NT2/D1 (cell line): ENCODE measurements at places on chromosomes 4 and X.
A peak's percentile ranks its signal among the peaks of the same experiment; 100 is the strongest.

GRCh38 chr4:11404431-11404830 is 24.3 kb downstream of the HS3ST1 start:
- DNase-seq, result no peak

- DNase-seq, result no peak
Observed at GRCh38 chrX:153244767-153245166, 65.7 kb downstream of the MAGEA1 start.

GRCh38 chrX:129626026-129626425 is 28.7 kb downstream of the APLN start:
- DNase-seq, result no peak

GRCh38 chr4:7771056-7771455 is 168.6 kb downstream of the AFAP1 start:
- DNase-seq, result no peak

DNA sequence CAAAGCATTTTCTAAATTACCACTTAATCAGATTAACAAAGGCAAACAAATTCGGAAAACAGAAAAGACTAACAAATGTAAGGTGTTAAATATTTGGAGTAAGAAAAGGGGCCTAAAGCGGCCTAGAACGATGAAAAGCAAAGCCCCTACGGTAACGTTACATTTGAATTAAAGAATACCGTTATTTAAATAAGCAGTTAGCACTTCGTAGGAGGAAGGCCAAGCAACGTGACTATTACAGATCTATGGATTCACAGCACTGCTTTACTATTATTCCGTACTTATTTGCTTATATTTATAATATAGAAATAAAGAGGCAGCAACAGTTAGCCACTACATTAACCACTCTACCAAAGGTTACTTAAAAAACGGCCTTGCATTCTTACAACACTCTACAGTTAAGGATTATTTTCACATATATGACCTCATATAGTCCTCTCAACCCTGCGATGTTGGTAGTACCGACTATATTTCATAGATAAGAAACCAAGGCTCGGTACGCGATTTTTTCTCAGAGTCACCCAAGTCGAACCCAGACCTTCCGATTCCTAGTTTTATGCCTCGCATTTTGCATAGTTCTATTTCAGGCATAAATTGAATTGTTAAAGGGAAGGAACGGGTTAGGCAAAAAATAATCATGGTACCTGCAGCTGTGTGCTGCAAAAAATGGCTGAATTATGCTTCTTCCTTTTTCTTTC is 2.9 kb downstream of the KLHL15 start:
- no peak for DNase-seq

DNA sequence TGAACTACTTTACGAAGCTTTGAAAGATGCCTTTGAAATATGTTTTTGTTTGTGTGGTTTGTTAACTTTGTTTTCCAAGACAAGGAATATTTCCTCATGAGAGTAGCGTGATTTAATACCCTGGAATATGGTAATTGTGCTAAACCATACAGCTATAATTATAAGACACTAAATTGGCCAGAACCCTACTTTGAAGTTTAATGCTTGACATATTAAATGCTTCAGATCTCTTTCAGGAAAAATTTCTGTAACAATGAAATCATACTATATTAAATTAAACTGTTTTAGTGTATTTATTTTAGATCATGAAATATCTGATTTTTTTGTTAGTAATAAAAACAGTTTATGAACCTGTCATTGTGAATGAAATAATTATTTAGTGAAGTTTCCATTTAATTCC is 63.5 kb downstream of the DCLK2 start:
- DNase-seq, result no peak

DNA sequence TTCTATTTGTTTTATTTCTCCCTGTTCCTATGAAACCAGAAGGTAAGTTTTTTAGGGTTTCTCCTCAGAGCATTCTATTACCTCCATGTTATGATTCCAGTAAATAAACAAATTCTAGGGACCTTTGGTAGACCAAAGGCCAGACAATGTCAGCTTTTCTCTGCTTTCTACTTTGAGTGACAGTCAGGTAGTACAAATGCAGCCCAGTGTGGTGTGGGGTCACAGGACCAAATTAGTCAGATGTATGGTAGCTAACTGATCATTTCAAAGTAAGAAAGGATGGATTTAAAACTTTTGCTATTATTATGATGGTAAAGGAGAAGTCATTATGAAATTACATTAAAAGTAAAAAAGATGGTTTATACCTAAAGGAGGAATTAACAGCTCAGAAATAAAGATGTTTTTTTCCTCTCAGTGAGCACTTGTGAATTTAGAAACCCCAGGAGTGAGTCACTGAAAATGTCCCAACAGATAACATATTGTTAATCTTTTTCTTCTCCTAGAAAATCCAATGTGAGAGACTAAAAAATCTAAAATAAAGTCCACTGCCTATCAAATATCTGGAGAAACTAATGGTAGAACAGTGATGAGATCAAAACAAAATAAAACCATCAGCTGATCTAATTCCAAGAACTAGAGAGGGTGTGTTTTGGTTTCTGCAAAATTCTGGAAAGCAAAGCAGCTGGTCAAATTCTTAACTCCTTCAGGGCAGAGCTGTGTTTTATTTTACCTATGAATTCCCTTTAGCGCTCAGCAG is 16.6 kb upstream of the KLHL2 start:
- DNase-seq, result no peak

DNA sequence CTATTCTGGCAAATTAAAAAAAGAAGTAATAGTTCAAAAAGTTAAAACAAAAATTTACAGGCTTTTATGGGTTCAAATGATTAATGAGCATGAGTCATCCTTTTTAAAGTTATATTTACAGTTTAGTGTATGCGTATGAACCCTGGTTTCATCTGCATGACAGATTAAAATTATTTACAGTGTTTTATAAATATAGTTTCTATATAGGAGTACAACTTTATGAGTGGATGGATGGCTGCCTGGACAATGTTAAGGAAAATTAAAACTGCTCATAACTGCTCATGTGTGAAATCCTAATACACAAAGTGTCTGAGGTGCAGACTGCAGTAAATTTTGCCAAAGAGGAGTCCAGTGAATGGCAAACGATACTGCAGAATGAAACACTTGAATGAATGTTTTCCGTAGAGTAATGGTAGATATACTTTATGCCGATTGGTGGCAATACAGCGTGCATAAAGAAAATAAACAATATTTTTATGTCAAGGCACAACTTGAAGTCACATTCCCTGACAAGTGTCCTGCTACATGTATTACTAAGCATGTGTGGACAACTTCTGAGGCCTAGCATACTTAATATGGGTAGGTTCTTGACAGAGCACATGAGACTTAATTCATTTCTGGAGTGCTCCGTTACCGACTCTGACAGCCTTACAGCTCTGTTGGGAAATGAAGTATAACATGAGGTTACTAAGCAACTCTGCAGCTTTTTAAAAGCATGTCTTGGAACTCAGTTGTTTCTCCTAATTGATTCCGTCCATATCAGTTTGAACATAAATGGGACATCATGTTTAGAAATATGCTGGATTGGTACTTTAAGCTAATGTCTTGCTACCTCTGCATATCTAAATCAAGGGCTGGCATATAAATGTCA is 985.6 kb upstream of the PCDH7 start:
- DNase-seq, result no peak

GRCh38 chr4:36651253-36651652 is 369.8 kb downstream of the DTHD1 start:
- DNase-seq, result no peak

GRCh38 chrX:16100673-16101072 is 22.7 kb upstream of the GRPR start:
- no peak for DNase-seq

DNA sequence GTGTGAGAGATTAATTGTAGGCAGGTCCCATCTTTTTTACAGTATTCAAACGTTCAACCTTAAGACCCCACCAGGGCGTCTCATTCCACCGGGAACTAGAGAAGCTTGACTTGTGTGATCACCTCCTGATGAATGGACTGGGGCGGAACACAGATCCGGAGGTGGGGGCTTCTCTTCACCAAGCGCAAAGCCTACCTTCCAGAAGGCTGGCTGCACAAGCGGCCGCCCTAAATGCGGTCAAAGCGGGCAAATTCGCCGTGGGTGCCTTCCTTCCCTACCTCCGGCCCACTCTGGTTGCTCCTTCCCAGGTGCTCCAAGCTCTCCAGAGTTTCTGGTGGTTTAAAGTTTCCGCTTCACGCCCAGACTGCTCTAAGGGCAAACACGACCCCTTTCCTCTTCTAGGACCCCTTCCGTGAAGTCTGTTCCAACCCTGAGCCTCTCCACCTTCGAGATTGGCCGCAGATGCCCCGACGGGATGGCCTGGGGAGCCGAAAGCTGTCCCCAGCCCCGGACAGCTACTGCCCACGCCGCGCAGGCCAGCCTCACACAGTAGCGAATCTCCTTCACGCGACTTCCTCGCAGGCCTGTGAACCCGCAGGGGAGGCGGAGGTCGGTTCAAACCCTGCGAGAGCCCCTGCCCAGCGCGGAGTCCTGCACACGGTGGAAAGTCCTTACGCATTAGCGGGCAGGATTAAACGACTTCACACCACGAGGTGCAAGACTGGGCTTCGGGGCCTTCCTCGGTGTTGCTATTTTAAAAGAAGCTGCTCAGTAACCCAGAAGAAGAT is 1.6 kb upstream of the WWC2 start:
- DNase-seq, result no peak

- no peak for DNase-seq
Observed at GRCh38 chrX:131588995-131589394, 45.1 kb downstream of the OR13H1 start.

DNA sequence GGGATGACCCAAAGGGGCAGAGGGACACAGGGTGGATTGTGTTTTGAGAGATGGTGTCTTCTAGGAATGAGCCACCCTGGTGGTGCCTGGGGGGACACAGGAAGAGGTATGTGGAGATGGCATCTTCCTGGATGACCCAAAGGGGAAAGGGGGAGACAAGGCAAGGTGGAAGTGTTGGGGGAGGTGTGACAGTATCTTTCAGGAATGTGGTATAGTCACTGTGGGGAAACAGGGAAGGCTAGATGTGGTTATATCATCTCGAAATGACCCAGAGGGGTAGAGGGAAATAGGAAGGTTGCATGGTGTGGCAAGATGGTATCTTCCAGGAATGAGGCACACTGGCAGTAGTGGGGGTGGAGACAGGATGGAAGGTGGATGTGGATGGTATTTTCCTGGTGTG is 62.9 kb downstream of the MAOA start:
- no peak for DNase-seq

GRCh38 chrX:41556958-41557357 is 109.8 kb downstream of the NYX start:
- DNase-seq, result no peak

DNA sequence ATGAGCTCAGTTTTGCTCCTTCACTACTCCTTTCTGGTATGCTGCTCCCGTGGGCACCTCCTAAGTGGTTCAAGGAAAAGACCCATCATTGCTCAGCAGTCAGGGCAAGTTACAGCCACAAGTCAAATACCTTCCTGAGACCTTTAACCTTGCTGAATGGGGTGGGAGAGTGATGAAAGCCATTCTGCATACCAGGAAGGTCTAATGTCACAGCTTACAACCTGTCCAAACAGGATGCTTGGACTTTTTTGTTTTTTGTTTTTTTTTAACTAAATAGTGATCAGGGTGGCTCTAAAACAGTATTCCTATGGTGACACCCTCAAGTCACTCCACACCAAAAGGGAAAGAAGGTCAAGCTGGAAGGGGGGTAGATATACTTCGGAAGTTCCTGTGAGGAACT is 93.1 kb downstream of the GPC3 start:
- peak; percentile 43 for DNase-seq

GRCh38 chrX:26470941-26471340 is 255.0 kb downstream of the MAGEB5 start:
- no peak for DNase-seq

DNA sequence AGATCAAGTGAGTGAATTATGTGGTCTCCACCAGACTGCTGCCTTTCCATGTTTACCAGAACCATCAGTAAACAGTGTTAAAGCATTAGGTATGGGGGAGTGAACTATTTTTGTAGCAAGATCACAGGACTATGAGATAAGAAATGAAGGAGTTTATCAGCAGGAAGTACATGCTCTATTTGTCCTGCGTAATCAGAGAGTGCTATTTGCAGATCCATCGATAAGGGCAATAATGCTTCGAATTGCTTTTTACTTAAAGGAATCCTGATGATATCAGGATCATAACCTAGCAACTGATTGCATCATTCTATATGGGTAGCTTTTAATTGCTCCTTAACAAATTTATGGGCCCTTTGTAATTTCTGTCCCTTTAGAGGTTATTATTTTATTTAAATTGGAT is 57.1 kb downstream of the RBM46 start:
- DNase-seq, result no peak

DNA sequence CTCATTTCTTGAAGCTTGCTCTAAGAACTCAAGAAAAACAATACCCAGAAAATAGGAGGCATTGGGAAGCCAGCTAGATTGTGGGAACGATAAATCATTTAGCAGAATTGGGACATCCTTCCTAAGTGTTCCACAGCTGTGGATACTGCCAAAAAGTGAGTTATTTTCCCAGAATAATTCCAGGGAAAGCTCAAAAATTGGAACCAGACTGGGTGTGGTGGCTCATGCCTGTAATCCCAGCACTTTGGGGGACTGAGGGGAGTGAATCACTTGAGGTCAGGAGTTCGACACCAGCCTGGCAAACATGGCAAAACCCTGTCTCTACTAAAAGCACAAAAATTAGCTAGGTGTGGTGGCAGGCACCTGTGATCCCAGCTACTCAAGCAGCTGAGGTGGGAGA is 68.2 kb upstream of the GK2 start:
- no peak for DNase-seq

- DNase-seq, result no peak
Observed at GRCh38 chr4:124386648-124387047, 325.9 kb downstream of the ANKRD50 start.

- DNase-seq, result no peak
Observed at GRCh38 chrX:65587616-65588526, 53.3 kb upstream of the LAS1L start.

DNA sequence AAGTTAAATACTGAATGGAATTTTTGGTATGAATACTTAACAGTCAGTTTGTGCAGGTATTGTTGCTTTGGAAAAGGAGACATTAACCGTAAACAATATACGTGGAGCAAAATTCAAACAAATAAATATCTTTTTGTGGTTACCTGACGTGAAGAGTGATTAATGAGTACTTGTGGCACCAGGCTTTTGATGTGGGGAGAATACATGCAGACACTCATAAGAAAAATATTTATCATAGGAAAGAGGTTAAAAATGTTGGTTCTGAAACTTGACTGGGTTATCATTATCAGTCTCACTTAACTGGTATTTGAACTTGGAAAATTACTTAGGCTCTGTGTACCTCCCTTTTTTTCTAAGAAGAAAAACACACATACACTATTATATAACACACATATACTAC is 136.4 kb upstream of the NDST4 start:
- no peak for DNase-seq

DNA sequence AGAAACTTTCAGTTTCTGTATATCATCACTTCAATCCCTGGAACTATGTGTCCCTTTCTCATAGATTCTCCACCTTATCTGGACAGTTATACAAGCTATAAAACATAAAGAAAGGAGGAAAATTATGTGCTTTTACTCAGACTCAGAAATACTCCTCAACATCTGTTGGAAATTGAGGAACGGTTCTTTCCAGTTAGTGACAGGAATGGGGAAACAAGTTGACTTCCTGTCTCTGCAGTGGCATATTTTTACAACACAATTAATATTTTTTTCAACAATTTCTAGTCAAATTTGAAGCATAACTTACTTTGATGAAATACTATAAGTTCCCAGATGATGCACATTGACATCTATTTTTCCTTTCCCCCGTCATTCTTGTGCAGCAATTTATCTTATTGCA is 27.9 kb downstream of the ABHD18 start:
- no peak for DNase-seq
